ENCODE measurements at places on chromosomes 6 and 20. TPM values are rescaled to one million over a fixed set of nuclear protein-coding genes. Genes with fewer than 3 reads are reported as not detected.

DNA sequence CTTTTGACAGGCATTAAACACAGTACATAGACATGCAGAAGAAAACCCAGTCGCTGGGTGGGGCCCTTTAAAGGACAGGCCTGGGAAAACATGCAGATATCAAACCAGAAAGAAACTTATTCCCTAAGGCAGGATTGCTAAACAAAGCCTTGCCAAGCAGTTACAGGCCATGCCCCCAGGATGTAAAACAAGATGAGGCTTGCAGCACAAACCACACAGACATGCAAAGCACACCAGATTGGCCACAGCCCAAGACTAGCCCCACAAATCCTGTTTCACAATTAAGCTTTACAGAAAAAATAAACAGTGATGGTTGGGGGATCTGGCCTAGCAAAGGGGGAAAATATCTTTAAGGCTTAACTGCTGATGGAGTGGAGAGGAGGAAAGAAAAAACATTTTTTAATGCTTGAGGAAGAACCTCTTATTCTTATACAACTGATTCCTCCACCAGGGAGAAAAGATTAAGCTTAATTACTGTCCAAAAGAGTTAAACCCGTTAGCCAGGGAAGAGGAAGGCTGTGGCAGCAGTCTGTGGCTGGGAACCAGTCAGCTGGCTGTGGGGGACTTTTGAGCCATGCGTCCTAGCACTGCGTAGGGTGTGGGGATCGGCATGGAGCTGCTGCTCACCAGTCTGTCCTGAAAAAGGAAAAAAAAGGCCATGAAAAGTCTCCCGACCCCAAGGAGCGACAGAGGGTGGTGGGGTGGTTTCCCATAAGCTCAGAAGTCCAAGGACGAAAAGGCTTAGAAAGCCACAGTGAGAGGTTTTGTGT is 28.4 kb downstream of the COL19A1 start:
- no peak for DNase-seq

The GPLD1 gene
- 0.34 TPM for total RNA-seq

GRCh38 chr6:38016824-38017223 is 197.3 kb downstream of the ZFAND3 start:
- DNase-seq: no peak

The MCCD1 gene
- total RNA-seq: not detected

- DNase-seq: no peak
Measured at GRCh38 chr6:25902071-25902470, 28.0 kb upstream of the SLC17A3 start.

DNA sequence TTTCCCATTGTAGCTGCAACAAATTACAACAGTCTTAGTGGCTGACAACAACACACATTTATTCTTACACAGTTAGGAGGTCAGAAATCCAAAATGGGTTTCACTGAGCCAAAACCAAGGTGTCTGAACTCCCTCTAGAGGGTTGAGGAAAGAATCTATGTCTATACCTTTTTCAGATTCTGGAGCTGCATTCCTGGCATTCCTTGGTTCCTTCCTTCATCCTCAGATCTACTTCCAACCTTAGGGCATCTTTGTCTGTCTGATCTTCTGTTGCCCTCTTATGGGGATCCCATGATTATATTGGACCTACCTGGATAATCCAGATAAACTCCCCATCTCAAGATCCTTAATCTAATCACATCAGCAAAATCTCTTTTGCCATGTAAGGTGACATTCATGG is 540.9 kb upstream of the MAP3K7 start:
- no peak for DNase-seq

- no peak for DNase-seq
Measured at GRCh38 chr6:160973311-160974250, 18.0 kb upstream of the MAP3K4 start.

DNA sequence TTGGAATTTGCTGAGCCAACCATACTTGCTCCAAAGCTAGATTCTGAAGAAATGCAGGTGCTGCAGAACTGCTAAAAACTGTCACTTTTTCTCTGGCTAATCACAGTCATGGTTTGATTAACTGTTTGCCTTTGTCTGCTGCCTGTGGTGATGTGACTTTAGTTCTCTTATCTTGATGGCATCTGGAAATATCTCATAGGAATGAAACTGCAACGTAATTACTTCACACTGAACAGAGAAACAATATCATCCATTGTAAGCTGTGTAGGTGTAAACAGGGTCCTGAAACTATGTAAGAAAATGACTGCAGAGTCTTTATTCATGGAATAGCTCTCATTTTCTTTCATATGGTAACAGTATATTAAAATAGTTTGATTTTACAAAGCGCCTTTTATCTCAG is 721.9 kb upstream of the HS3ST5 start:
- no peak for DNase-seq

The TOX2 gene
- 0.26 TPM for total RNA-seq

GRCh38 chr20:34068001-34068400 is 44.0 kb downstream of the EIF2S2 start:
- no peak for DNase-seq

GRCh38 chr20:24096264-24096663 is 107.7 kb upstream of the GGTLC1 start:
- no peak for DNase-seq

The CST11 gene
- not detected for total RNA-seq

DNA sequence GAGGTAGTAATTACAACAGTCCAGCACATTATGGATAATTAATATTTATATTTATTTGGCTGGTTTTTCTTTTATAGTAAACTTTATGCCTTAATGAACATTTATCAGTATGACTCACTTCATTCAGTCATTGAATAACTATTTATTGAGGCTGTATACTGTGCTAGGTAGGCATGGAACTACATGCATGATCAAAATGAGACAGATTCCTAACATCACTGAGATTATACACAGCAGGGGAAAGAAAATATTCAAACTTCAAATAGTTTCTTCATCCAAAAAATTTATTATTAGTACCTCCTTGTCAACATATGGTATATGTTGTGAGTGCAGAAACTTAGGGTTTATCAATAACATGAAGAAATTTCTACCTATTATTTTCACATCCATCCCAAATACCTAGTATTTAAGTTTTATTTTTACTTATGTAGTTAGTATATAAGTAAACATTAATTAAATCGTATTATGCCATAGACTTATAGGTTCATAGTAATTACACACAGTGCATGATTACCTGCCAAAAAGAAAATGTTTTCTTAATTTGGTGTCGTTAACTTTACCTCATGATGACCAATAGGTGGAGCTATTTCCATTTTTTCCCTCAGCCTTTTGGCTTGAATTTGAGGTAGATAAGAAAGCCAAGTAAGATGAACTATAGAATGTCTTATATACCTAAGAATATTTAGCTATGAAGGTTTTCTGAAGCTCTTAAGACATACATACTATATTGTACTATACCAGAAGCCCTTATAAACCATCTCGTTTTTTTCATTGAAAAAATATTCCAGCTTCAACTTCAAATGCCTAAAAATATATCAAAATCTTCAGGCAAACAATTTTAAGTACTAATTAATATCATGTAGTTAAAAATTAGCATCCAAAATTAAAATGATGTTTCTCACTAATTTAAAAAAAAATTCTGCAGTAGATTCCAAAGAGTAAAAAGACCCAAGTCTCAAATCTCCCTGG is 12.5 kb upstream of the TMEM30A start:
- no peak for DNase-seq

DNA sequence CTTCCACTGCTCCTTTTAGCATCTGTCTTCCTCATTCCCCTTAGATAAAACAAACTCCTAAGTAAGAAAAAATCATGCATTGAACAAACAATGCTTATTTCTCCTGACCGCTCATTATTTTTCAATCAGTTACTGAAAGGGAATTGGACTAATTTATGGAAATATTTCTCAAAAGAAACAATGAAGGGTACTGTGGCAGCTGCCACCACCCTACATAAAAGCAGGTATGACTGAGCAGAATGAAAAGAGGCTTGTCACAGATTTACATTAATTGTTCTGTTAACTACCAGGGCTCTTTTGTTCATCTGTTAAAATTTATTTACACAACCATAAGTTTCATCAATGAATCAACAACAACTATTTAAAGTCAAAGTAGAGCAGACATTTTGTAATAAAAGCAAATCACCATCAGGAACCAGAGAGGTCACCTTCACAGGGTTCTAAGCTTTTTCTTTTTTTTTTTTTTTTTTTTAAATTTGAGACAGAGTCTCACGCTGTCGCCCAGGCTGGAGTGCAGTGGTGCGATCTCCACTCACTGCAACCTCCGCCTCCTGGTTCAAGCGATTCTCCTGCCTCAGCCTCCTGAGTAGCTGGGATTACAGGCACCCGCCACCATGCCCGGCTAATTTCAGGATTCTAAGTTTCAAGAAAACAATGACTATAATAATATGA is 204.0 kb downstream of the PTPRK start:
- DNase-seq: no peak

GRCh38 chr6:115717062-115717461 is 343.6 kb downstream of the FRK start:
- DNase-seq: no peak

The HLA-DRB5 gene
- 0.26 TPM for total RNA-seq

The ESR1 gene
- 0.94 TPM for total RNA-seq
